ENCODE measurements at places on chromosomes 6 and 20.

- DNase-seq, result no peak
Measured at GRCh38 chr6:140070846-140071473, 696.5 kb upstream of the CITED2 start.

- no peak for DNase-seq
Measured at GRCh38 chr6:157328108-157328692, 4.9 kb upstream of the TMEM242 start.

DNA sequence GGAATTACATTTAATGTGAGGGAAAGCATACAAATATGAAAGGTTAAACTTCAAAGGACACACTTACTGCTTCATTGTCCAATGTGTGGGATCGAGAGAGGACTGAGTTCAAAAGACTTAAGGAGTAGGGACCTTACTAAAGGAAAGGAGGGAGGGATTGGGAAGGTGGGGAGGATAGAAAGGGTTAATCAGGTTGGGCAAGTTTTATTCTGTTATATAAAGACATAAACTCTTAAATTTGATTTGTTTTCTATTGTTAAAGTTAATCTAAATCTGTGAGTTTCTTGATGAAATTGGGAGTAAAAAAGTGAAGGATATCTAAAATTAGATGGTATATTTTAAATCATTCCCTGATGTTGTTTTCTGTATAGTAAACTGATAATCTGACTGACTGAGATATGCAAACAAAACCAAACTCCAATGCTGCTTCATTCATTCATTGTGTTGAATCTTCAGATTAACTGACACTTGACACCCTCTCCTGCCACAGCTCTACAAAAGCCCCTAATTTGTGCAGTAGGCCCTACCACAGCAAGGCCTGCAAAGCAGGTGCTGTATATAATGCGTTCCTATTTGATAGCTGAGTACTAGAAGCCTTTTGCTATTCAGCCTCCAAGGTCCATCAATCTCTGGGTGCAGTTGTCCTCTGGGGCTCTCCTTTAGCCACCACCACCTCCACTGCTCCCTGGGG lies 1.3 kb upstream of the UBE2J1 start:
- peak; percentile 80 for DNase-seq

DNA sequence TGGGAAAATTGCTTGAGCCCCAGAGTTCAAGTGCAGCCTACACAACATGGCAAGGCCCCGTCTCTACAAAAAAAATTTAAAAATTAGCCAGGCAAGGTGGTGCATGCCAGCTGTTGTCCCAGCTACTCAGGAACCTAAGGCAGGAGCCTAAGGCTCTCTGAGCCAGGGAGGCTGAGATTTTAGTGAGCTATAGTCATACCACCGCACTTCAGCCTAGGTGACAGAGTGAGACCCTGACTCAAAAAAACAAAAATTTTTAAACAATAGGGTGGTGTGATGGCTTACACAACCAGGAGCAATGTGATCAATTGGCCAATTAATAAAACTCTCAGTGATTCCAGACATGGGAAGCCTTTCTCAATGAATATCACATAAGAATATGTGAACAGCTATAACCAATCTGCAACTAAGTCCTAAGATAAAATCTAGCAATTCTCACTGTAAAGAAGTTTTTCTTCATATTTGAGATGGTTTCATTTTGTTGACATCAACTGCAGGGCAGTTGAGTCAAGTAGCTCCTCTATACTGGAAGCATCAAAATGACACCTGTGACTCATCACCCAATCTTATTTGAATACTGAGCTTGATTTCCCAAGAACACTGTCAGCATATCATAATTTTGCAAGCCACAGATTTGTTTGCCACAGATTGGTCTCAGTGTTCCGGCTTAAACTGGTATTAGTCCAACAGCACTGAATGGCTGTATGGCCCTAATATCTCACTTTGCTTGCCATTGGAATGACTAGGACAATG lies 169.0 kb upstream of the GJE1 start:
- no peak for DNase-seq

- peak; percentile 70 for DNase-seq
Measured at GRCh38 chr6:44000164-44000842, 126.9 kb downstream of the MRPL14 start.

- no peak for DNase-seq
Measured at GRCh38 chr6:167731731-167732422, 94.8 kb upstream of the AFDN start.

DNA sequence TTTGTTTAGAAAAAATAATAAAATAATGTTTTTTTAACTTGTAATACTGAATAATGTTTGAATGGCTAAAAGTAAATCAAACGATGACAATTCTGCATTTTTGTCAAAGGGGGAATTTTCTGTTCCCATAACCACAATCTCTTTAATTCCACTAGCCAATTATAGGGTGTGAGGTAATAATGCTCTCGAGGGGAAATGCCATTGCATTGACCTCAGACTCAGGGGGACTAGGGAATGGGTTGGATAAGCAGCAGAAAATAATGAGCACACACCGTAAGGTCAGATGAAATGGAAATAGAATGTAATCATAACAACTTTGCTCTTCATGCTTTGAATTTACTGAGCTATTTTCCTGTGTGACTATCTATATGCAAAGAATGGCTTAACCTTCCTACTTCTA lies 584.7 kb downstream of the RFPL4B start:
- DNase-seq, result no peak

DNA sequence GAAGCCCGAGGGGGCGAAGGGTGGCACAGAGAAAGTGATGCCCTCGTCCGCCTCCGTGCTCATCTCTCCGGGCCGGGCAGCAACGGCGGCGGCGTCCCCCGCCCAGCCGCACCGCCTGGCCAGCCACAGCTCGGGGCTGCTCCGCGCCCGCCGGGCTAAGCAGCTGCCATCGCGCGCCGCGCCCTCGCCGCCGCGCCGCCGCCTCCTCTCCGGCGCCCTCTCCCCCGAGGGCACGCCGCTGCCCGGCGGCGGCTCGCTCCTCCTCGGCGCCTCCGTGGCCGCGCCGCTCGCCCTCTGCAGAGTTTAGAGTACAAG lies 225 bp downstream of the MAP3K5 start:
- no peak for DNase-seq

DNA sequence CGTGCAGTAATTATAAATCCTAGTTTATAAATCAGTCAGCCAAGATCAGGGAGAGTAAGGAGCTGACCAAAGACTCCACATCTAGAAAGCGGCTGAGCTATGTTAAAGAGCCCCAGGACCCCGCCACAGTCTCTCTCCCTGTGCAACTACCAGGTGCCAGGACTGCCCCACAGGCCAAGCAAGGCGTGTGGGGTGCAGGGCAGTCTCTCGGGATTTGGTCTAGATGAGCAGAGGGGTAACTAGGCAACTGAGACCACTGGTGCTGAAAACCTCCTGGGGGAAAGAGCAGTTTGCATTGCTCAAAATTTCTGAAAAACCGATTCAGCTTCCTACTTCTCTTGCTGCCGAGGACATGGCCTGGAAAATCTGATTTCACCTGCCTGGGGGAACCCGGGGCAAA lies 10.4 kb downstream of the PMEPA1 start:
- DNase-seq, result peak; percentile 81

- DNase-seq, result no peak
Measured at GRCh38 chr6:169169375-169169774, 84.3 kb downstream of the THBS2 start.

GRCh38 chr6:149303468-149303867 lies 14.0 kb upstream of the TAB2 start:
- no peak for DNase-seq

DNA sequence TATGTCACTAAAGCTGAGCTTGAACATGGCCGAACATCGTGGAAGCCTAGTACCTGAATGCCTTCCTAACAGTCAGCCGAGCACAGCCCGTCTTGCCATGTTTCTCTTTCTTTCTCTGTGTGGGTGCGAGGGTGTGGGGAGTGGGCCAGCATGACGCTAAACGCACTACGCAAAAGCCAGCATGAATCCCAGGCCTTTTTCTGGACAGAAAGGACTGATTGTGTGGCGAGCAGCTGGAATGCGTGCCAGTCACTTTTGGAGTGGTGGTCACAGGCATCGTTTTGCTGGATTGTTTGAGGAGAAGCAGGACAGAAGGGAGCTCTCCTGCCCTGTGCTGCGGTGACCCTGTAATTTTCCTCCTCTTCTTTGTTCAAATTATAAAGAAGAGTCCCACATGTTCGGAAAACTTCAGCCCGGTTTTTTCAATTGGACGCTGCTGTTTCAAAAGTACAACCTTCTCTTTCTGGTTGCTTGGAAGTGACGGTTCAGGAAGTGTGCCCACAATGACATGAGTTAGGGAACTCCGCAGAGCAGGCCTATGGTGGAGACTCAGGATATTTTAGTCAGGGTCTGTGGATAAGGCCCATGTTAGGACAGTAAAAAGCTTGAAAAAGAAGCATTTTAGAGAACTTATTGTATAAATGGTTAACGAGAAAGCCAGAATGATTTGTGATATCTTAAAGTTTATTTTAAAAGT lies 54.3 kb downstream of the PDE7B start:
- DNase-seq, result no peak

DNA sequence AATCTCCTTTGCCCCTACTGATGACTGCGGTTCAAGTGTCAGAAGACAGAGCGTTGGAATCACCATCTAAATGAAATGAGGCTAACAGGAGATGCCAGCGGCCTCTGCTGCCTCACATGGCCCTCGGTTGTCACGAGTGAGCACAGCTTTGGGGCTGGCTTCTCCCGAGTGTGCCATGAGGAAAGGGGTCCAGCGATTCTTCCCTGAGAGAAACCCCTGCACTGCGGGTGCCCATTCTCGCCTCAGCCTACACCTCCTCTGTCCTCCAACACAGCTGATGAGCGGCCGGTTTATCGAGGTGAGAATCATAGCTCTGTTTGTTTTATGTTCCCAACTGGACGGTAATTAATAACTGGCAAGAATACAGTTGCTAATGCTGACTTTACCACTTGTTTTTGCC lies 144.7 kb upstream of the RPS6KA2 start:
- DNase-seq, result no peak

GRCh38 chr6:157079771-157080170 lies 243.5 kb downstream of the TMEM242 start:
- DNase-seq, result peak; percentile 15

DNA sequence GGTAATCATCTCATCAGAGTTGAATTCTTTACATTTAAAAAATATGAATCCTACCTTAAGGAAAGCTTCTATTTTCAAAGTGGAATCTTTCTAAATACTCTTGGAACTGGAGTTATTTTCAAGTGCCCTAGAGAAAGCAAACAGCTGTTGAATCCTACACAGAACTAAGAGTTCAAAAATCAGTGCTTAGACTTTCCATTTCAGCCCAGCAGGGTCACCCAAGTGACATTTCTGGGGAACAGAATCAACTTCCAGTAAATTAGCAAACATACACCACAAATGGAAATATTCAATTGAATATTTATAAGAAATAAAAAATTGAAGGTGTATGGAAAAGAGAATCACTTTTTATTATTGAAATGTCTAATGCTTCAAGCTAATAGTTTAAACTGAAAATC lies 427.7 kb upstream of the NOX3 start:
- DNase-seq, result no peak

- no peak for DNase-seq
Measured at GRCh38 chr6:5278565-5279120, 17.3 kb downstream of the FARS2 start.

DNA sequence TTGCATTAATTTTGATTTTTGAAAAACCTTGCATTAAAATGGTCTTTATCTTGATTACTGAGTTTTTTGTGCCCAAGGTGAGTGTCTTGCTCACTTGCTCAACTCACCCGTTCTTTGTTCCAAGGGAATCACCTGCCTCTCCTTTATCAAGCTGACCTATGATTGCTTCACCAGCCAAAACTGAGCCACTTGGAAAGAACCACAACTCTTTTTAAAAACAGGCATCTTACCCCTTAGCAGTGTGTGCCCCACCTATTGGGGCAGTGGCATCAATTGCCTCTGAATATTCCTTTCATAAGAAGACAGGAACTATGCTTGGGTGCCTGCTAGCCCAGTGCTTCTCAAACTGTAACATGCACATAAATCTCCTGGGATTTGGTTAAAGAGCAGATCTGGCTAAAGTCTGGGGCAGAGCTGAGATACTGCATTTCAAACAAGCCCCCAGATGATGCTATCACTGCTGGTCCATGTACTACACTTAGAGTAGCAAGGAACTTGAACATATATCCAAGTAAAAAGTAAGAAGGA lies 3.3 kb upstream of the STK38 start:
- peak; percentile 71 for DNase-seq

DNA sequence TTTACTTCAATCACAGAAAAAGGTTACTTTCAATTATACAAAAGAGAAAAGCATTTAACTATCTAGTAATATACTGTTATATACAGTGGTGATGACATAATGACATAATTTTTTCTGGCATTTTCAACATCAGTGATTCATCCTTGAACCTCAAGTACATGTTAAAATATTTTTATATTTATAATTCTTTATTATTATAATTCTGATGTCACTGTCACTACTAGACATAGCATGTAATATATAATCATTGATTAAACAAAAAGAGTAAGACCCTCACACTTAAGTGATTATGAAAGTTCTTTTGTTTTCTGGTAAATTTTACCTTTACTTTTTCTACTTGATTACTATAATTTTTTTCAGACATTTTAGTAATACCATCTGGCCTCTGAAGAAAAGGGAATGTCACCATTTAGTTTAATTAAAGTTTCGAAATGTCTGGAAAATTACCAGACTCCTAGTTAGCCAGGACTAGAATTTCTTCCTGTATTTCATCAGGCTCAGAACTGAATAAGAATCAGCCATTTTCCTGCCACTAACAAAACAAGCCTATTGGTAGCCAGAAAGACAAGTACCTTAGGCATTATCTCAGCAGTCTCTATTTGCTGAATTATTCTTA lies 71.5 kb downstream of the FILIP1 start:
- no peak for DNase-seq

DNA sequence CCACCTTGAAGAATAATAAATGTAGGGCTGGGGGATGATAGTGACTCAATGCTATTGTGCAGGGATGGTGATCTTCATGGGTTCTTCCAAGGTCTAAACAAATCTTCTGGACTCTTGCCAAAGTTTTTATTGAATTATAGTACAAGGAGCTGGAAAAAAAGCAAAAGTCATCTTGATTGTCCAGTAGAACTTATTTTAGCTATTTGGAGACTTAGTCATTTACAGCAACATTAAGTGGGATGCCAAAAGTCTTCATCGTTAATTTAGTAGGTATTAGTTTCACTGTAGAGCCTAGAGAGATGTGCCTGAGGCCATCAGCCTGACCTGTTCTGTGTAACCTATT lies 212.9 kb upstream of the TBX18 start:
- DNase-seq, result no peak

DNA sequence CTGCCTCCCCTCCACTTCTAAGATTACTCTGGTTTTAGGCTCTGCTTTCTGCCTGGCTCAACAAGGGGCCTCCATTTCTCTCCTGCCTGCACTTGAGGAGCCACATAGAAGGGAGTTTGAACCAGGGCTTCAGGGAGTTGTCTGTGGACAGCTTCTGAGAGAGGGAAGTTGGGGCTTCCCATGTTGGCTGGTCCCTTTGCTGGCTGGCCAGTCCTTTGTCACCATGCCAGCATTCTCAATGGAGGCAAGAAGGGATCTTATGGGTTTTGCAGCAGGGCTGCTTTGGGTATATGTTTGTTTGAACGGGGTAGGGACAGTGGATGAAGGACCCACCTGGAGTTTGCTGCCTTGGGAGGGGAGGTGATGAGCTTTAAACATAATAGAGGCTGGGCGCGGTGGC lies 124.9 kb downstream of the CARMIL1 start:
- DNase-seq, result no peak

GRCh38 chr6:70857387-70858077 lies 99.3 kb downstream of the B3GAT2 start:
- peak; percentile 88 for DNase-seq

GRCh38 chr6:111759836-111760785 lies 113.1 kb downstream of the FYN start:
- DNase-seq, result no peak

All from NAMALWA (cell line).